ENCODE measurements at places on chromosomes 16 and 17.
A peak's percentile ranks its signal among the peaks of the same experiment; 100 is the strongest.

DNA sequence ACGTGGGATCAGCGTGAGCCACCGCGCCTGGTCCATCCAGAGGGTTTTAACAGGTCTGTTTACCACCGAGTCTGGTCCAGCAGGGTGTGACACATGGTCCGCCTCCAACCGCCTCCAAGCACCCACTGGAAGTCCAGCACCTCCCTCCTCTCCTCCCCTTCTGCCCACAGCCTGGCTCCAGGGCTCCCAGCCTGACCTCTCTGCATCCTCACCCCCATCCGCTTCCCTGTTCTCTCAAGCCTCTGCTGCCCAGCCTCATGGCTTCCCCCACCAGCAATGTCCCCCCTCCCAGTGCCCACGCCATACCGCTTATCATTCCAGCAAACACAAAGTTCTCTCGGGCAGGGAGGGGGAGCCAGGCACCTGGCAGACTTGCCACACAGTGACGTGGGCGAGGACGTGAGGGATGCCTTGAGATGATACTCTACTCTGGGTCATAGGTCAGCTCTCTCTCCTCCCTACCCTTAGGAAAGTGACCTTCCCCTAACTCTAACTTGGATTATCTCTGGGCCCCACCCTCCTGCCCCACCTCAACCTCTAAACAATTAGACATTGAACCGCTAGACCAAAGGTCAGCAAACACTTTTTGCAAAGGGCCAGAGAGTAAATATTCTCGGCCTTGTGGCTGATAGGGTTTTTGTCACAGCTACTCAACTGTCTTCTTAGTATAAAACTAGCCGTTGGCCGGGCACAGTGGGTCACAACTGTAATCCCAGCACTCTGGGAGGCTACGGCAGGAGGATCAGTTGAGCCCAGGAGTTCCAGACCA is 23.1 kb downstream of the CDC42EP4 start:
- no peak overlapping the region for H3K27ac ChIP-seq
- DNase-seq = no peak
- H3K27me3 ChIP-seq = no peaks in the 10 kb centered on the region
- no peak overlapping the region for H3K4me3 ChIP-seq

- peaks cover 38% of the 10 kb centered on the region for H3K4me1 ChIP-seq
- no peak overlapping the region for H3K27ac ChIP-seq
- H3K4me3 ChIP-seq = no peak overlapping the region
- no peak for DNase-seq
- no peaks in the 10 kb centered on the region for H3K36me3 ChIP-seq
Measured at GRCh38 chr16:56626685-56627084, 1.1 kb downstream of the MT1E start.

- H3K27ac ChIP-seq = no peak overlapping the region
- no peak for DNase-seq
- no peaks in the 10 kb centered on the region for H3K36me3 ChIP-seq
- no peaks in the 10 kb centered on the region for H3K27me3 ChIP-seq
Measured at GRCh38 chr17:78665387-78665951, 88.3 kb upstream of the DNAH17 start.

GRCh38 chr16:54283725-54284318 is 2.8 kb downstream of the IRX3 start:
- DNase-seq = no peak
- no peaks in the 10 kb centered on the region for H3K36me3 ChIP-seq
- no peak overlapping the region for H3K4me3 ChIP-seq
- no peak overlapping the region for H3K27ac ChIP-seq
- no peaks in the 10 kb centered on the region for H3K27me3 ChIP-seq

GRCh38 chr16:80488167-80488566 is 52.6 kb upstream of the DYNLRB2 start:
- H3K27ac ChIP-seq = no peak overlapping the region
- DNase-seq = no peak
- no peaks in the 10 kb centered on the region for H3K4me1 ChIP-seq
- H3K36me3 ChIP-seq = no peaks in the 10 kb centered on the region

GRCh38 chr17:50093807-50094206 is 1.3 kb upstream of the PDK2 start:
- no peaks in the 10 kb centered on the region for H3K27me3 ChIP-seq
- no peak overlapping the region for H3K27ac ChIP-seq
- H3K4me1 ChIP-seq = peaks cover 4% of the 10 kb centered on the region
- DNase-seq = no peak

DNA sequence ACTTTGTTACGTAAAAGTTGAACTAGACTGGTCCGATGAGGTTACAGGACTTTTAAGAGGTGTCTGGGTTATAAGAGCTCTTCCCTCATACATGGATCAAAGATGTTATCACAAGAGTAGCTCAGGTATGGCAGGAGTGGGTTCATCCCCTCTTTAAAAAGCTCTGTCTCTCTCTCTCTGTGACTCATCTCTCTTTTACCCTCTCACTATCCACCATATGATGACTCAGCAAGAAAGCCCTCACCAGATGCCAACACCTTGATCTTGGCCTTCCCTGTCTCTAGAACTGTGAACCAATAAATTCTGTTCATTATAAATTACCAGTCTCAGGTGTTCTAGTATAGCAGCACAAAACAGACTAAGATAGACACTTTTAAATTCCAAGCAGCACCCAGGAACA is 1.9 kb upstream of the CLEC19A start:
- H3K4me3 ChIP-seq = no peak overlapping the region
- no peaks in the 10 kb centered on the region for H3K36me3 ChIP-seq
- no peaks in the 10 kb centered on the region for H3K4me1 ChIP-seq

DNA sequence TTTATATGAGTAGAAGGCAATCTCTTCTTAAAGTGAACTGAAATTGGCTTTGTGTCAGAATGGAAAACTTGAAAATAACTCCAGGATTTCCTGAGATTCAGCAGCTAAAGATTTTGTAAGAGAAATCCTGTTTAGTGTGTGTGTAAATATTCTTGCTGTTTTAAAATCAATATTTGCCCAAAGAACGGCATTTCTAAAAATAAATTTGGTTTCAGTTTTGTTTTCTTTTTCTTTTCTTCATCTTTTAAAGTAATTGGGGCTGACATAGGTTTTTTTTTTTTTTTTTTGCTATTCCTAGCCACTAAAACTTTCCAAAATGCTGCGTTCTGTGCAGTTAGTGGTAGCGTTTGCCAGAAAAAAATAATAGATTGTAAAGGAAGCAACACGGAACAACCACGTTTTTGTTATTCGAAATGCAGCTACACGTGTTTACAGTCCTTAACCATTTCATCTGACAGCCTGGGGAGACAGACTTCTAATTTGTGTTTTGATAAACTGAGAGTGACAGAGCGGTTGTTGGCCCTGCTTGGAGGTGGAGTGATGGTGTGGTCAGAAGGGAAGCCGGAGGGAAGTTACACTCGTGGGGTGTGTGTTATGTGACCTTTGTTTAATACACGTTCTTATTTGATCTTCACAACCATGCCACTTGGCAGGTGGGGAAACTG is 21.6 kb upstream of the SMPD3 start:
- H3K36me3 ChIP-seq = no peaks in the 10 kb centered on the region
- no peak overlapping the region for H3K27ac ChIP-seq
- peak overlapping the region; percentile 45 for H3K4me3 ChIP-seq

DNA sequence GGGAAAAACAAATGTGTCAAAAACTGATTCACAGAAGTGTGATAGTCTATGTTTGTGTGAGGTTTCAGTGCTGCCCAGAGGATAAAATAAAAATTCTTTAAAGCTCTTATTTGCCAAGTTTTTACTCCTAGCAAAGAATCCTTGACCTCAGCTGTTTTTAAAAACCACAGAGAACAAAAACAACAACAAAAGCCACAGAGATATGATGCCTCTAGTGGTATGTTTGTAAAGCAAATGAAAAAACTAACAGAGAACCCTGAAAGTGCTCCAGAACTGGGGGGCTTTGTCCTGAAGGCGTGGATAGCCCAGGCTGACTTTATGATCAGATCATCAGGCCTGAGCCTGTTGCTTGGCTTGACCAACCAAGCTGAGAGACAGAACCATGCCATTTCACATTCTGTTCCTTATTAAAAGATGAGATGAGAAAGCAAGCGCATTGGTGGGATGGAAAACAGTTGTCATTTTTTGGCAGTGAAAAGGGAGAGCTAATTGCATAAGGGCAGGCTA is 411.0 kb downstream of the CPPED1 start:
- no peak overlapping the region for H3K27ac ChIP-seq
- DNase-seq = no peak
- no peak overlapping the region for H3K4me3 ChIP-seq
- H3K36me3 ChIP-seq = no peaks in the 10 kb centered on the region

- no peak for DNase-seq
- H3K36me3 ChIP-seq = peaks cover 6% of the 10 kb centered on the region
- H3K27ac ChIP-seq = no peak overlapping the region
- H3K27me3 ChIP-seq = no peaks in the 10 kb centered on the region
Measured at GRCh38 chr17:17814162-17815061, 22.4 kb downstream of the SREBF1 start.

DNA sequence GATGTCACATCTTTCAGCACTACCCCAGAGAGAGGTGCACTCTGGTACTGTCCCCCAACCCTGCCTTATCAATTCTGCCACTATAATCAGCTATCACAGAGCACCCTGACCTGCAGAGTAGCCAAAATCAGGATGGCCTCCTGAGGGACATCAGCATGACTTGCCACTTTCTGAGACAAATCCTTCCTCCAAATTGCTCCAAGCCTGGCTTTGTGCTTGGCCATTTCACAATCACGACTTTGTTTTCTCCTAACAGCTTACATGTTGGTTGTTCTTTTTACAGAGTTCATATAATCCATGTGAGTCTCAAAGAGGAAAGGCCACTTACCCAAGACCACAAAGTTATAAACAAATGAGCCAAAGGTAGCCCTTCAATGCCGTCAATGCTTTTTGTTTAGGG is 449.0 kb upstream of the CDH5 start:
- DNase-seq = no peak
- H3K27ac ChIP-seq = no peak overlapping the region
- H3K27me3 ChIP-seq = no peaks in the 10 kb centered on the region
- H3K4me1 ChIP-seq = no peaks in the 10 kb centered on the region

- H3K4me3 ChIP-seq = no peak within 1 kb of the TSS
- H3K36me3 ChIP-seq = no peaks in the 10 kb centered on the region
- H3K27me3 ChIP-seq = no peaks in the 10 kb centered on the region
Measured at GRCh38 chr17:32265192-32265923, at the start of gene RHBDL3. Gene RHBDL3 (plus strand): TSS chr17:32265832. CDS start chr17:32266190, 358 bp downstream.

- no peaks in the 10 kb centered on the region for H3K27me3 ChIP-seq
- H3K36me3 ChIP-seq = no peaks in the 10 kb centered on the region
Measured at GRCh38 chr16:65099607-65100006, 22.3 kb downstream of the CDH11 start.

DNA sequence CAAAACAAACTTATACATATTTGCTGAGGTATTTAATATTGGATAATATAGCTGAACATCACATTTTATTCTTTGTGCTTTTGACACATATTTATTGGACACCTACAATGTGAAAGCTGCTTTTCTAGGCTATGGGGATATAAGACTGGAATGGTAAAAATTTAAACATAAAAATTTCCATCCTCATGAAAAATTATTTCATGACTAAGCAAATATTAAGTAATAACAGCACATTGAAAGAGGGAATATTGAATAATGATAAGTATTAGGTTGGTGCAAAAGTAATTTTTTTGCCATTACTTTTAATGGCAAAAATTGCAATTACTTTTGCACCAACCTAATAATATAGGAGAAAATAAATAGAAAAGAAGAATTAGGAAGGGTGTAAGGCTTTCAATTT is 972.5 kb upstream of the CDH8 start:
- no peak for DNase-seq
- no peaks in the 10 kb centered on the region for H3K36me3 ChIP-seq
- no peaks in the 10 kb centered on the region for H3K4me1 ChIP-seq
- H3K27ac ChIP-seq = no peak overlapping the region
- H3K4me3 ChIP-seq = no peak overlapping the region

DNA sequence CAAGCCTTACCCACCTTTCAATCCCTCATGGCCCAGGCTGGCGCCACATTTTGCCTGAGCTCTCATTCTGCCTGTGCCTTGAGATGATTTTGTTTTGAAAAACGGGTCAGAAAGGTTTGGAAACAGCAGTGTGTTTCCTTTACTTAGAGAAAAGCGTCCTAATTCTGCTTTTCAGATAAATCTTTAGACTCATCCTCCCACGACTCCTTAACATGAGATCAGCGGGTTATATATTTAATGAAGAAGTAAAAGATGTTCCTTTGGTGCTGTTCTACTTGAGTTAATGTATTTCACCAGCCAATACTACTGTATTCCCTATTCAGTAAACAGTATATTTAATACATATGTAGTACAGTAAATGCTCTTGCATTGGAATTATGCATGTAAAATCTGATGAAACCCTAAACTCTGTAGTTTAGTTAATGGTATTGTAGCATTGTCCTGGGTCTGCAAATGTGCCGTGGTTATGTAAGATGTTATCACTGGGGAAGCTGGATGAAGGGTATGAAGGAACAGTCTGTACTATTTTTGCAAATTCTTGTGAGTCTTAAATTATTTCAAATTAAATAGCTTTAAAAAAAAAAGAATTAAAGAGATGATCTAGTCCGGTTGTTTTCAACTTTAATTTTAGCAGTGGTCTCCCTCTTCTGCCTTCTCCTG is 199.4 kb upstream of the CACNG5 start:
- peak; percentile 29 for DNase-seq
- H3K27ac ChIP-seq = no peak overlapping the region
- no peaks in the 10 kb centered on the region for H3K27me3 ChIP-seq
- H3K4me1 ChIP-seq = no peaks in the 10 kb centered on the region

DNA sequence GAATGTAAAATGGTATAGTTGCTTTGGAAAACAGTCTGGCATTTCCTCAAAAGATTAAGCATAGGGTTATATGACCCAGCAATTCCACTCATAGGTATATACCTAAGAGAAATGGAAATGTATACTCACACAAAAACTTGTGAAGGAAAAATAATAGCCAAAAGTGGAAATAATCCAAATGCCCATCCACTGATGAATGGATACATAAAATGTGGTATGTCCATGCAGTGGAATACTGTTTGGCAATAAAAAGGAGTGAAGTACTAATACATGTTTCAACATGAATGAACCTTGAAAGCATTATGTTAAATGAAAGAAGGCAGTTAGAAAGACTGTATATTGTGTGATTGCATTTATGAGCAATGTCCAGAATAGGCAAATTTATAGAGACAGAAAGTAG is 25.1 kb downstream of the NUP93 start:
- no peak for DNase-seq
- no peaks in the 10 kb centered on the region for H3K27me3 ChIP-seq
- H3K4me3 ChIP-seq = no peak overlapping the region

DNA sequence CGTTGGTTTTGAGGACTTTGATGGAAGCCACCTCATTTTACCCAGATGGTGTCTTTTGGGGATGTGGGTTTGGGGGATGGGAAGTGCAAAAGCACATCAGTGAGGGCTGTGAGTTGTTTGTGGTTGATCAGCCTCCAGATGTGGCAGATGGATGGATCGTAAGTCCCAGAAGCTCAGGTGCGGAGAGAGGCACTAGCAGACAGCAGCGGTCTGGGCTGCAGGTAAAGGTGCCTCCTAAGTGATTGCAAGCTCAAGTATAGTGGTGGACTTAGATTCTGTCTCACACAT is 18.0 kb downstream of the HS3ST3B1 start:
- H3K4me1 ChIP-seq = no peaks in the 10 kb centered on the region
- H3K27ac ChIP-seq = no peak overlapping the region
- DNase-seq = no peak
- no peak overlapping the region for H3K4me3 ChIP-seq
